ENCODE measurements at places on chromosomes 1 and 21. TPM values are rescaled to one million over a fixed set of nuclear protein-coding genes. Genes with fewer than 3 reads are reported as not detected.

GRCh38 chr1:94056171-94056570, 64.8 kb downstream of the ABCA4 start:
- no peak overlapping the region for H3K4me3 ChIP-seq
- no peak for DNase-seq
- H3K27me3 ChIP-seq: peaks cover 86% of the 10 kb centered on the region
- no peak overlapping the region for H3K27ac ChIP-seq
- no peaks in the 10 kb centered on the region for H3K36me3 ChIP-seq

DNA sequence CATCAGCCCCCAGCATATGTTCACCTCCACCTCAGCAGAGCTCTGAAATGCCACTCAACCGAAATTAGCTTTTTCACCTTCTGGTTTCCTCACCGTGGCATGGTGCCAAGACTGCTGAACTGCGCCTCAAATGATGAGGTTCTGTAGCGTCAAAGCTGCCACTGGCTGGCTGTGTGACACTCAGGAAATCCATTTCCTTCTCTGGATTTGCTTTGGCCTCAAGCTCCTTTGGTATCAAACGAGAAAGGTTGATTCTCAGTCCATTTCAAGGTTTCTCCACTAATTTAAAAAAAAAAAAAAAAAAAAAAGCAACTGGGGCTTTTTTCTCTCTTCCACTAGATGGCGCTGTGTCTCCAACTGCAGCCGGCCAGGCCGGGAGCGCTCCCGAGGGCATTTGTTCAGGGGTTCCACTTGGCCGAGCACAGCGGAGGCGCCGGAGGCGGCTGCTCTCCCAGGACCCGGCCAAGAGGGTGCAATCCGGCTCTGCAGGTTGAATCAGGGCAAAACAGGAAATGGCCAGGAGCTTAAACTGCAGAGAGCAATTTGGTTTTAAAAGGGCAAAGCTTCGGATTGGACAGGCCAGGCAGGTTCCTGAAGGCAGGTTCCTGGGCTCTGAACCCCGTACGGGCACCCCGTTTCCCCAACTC, 26.5 kb upstream of the PLA2G2C start:
- H3K4me1 ChIP-seq: peaks cover 4% of the 10 kb centered on the region
- peaks cover 2% of the 10 kb centered on the region for H3K36me3 ChIP-seq
- peak; percentile 31 for DNase-seq
- no peak overlapping the region for H3K27ac ChIP-seq
- H3K4me3 ChIP-seq: peak overlapping the region; percentile 59
- H3K27me3 ChIP-seq: peaks cover 58% of the 10 kb centered on the region

DNA sequence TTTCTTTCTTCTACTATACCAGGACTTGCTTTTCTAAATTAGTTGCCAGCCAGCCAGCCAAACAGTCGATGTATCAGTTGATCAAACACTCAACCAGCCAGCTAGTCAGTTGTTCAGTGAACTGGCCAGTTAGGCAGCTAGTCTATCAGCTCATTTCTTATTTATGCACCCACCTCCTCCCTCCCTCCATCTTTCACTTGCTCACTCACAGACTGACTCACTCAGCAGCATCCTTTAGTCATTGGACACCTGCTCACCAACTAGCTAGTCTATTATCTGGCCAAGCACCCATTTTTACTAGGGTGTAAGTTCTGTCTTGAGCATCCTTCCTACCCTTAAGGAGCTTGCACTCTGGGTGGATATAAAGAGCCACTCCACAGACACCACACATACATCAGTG, 5.9 kb upstream of the SPRR4 start:
- H3K27ac ChIP-seq: no peak overlapping the region
- H3K27me3 ChIP-seq: peaks cover 22% of the 10 kb centered on the region
- no peaks in the 10 kb centered on the region for H3K36me3 ChIP-seq
- DNase-seq: no peak
- H3K4me3 ChIP-seq: no peak overlapping the region

DNA sequence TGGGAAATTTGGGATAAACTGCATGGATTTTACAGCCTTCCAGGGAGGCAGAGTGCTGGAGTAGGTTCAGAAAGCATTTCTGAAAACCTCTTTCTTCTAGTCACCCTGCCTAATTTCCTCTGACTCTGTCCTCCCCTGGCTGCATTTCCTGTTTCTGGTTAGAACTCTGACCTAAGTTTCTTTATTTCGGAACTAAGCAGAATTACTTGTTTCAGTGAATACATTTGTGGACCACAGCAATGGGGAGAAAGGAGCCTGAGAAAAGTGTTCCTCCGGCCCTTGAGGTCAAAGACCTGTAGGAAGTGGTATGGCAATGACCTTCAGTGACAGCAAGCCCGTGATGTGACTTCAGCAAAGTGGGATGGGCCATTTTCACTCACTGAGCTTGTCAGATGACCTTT, 173.4 kb upstream of the RUNX1 start:
- DNase-seq: no peak
- H3K4me1 ChIP-seq: peaks cover 34% of the 10 kb centered on the region
- H3K36me3 ChIP-seq: no peaks in the 10 kb centered on the region
- H3K27ac ChIP-seq: peak overlapping the region; percentile 54

DNA sequence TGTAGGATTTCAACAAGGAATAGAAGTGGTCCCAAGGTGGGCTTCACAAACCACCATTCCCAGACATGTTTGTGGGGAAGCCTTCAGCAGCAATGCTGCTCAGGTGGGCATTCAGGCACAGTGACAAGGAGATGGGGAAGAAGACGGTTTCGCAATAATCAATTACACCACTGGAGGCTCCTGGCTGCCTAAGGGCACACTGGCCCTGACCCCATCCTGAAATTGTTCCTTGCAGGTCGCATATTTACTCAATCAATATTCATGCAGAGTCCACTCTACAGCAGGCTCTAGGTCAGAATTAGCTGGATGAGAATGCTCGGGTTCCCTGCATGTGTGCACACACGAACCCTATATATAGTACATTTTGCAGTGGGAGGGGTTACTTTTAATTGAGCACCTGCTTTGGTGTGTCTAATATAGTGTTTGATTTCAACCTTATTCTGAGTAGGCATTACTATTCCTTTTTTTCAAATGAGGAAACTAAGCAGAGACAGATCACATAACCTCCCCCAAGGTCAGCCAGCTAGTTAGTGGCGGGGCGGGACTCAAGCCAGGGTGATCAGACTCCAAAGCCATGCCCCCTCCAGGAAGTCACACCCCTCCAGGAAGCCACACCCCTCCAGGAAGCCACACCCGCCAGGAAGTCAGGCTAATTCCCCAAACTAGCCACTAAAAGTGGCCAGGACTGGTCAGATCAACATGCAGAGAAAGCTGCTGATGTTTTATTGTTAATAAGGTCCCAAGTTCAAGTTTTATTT, 106.5 kb downstream of the HLCS start:
- H3K27me3 ChIP-seq: no peaks in the 10 kb centered on the region
- no peak for DNase-seq
- H3K4me3 ChIP-seq: no peak overlapping the region
- peaks cover 16% of the 10 kb centered on the region for H3K4me1 ChIP-seq
- H3K27ac ChIP-seq: no peak overlapping the region

DNA sequence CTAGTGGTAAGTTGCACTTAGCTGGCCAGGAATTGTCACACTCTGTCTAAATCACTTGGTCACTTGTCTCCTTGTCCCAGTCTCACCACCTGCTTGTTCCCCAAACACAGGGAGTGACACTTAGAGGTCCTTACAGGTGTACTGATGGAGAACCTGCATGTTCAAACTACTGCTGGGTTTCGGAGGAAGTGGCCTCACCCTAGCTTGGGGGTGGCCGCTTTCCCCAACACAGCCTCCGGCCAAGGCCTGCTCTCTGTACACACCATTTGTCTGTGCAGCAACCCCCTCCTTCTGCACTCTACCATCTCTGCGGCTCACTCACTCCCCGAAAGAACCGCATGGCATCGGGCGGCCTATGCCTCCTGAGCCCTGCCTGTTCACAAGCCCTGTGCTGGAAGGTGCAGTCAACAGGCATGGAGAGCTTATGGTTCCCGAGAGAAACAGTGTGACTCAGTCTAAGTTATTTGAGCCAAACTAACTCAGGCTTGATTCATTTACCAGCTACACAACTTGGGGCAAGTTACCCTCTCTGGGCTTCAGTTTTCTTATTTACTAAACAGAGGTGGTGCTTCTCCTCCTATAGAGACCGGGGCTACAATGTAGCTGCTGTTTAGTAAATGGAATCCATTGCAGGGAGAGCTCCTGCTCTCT, 10.5 kb upstream of the SPRR4 start:
- H3K4me3 ChIP-seq: no peak overlapping the region
- no peak for DNase-seq
- no peaks in the 10 kb centered on the region for H3K36me3 ChIP-seq
- H3K27me3 ChIP-seq: peaks cover 10% of the 10 kb centered on the region

MCOLN3 gene
- 3.2 TPM for total RNA-seq

ABCG1 gene
- 43.4 TPM for total RNA-seq

NR0B2 gene
- not detected for total RNA-seq

CLEC20A gene
- total RNA-seq: not detected

PLD5 gene
- not detected for total RNA-seq

PLA2G2D gene
- total RNA-seq: not detected

SIPA1L2 gene
- total RNA-seq: 3.3 TPM

OPRD1 gene
- total RNA-seq: not detected

IGSF5 gene
- total RNA-seq: not detected

PPT1 gene
- total RNA-seq: 41.3 TPM

All from T-helper 17 cell (primary cell).